ENCODE measurements at places on chromosomes 13 and 19.
A peak's percentile ranks its signal among the peaks of the same experiment; 100 is the strongest.

DNA sequence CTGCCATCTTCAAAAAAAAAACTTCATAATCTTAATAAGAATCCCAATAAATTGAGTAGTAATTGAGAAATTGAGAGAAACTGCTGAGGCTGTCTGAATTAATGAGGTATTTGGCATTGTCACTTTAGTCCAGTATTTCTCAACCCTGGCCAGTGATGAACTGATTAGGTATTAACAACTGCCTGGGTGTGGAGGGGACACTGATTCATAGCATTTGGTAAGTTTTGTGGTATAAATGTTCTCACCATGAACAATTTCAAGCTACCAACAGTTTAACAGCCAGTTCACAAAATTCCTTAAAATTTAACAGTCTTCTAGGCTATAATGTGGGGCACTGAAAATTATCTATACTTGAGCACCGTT is 18.3 kb downstream of the GPC6 start:
- no peak for DNase-seq

DNA sequence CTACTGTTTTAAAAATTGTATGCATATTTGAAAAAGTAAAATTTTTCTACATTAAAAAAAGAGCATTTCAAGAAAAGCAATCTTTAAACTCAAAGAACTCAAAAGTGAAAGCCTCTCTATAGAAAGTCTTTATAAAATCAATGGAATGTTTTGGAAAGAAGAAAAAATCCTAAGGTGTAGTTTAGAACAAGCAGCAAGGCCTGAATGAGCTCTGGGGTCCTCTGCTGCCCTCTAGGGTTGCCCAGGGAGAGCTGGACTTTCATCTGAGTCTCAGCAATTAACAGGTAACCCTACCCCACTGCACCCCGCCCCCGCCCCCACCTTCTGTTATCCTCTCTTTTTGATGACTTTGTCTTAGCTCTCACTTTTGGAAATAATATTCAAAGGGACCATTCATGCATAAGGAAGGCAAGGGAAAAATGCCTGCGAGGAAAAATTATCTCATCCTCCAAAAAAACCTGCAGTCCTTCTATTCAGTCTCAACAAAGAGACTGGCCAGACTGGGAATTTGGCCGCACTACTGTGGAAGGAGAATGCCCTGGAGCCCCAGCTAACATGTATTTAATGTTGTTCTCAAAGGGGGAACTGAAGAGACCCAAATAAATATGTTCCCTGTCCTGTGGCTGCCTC is 24.1 kb downstream of the SLC25A30 start:
- DNase-seq = peak; percentile 27

DNA sequence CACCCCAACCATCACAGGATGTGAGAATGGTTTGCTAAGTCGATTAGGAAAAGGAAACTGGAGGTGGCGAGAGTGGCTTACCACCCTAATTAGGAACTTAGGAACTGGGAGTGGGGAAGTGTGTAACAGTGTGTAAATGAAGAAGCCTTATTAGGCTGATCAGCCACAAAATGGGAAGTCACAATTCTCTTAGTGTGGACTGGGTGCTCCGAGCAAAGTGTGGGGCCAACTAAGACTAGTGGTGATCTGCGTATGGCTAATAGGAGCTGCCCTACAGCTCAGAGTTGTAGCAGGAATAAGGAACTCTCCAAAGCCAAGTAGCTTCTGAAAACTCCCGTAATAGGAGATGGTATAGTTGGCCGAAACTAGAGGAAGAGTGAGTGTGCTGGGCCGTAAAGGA is 7.6 kb downstream of the SIGLEC11 start:
- no peak for DNase-seq

DNA sequence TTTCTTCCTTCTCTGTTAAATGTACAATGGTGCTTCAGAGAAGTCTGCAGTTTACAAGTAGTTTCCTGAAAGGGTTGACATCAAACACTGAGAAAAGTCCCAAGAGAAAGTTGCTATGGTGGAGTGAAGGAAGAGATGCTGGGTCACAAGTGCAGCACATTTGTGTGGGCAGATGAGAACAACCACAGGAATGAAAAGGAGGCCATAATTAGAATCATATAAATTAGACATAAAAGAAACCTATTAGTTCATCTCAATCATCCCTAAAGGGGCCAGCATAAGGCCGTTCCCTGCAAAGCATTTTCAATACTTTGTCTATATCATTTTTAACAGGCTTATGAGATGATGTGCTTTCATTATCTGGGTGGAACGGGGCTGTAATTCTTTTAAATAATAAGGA is 359.2 kb downstream of the IRS2 start:
- DNase-seq = no peak

DNA sequence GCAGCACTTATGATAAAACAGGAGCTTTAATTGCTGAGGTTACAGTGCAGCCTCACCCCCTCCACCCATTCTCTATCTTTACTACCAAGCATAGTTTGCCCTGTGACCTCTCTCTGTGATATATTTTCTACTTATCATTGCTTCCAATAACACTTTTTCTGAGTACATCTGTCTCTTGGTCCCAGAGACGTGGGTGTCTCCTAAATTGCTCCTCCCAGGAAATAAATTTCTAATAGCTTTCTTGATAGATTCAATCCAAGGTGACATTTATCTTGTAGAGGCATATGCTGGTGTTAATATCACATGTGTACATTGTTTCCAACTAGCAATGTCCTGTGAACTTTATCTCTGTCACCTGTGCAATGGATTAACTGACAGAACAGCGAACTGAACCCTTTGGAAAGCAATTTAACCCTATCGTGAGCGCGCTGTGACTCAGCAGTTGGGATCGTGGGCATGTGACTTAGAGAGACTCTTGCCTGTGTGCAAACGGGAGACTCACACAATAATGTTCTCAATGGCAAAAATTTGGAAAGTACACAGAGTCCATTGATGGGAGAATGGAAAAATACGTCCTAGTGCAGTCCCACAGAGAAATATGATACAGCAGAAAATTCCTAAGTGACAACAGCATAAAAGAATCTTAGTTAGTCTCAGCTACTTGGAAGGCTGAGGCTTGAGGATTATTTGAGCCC is 7.0 kb upstream of the MAP2K2 start:
- no peak for DNase-seq

DNA sequence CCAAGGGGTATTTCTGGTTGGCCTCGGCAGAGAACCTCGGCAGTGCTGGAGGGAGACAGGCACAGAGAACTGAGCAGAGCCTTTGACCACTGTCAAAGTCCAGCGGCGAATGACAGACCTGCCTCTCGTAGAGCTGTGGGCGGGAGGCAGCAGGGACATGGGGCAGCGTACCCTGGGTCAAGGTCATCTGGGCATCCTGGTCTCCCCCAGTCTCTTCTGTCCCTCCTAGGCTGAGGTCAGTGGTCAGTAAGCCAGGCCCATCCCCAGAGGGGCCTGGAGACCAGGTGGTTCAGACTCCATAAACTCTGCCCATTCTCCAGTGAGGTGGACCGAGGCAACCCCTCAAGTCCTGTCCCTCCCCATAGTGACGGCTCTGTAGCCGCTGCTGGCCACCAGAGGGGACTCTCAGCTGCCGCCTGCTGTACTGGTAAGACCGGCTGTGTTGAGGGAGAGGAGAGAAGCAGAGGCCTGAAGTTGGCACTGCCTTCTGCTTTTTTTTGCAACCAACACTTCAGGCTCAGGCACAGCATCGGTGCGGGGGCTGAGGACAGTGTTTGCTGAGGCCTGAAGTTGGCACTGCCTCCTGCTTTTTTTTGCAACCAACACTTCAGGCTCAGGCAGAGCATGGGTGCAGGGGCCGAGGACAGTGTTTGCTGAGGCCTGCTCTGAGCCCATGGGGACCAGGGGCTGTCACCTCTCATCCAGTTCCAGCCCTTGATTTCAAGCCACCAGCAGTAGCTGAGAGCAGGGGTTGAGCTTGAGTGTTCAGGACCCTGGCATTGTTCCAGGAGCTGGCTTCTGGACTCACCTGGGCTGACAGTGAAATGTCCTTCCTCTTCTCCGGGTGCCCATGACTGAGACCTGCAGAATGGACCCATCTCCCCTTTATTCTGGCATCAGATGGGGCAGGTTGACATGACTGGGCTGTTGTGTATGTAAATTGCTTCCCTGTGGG is at the start of gene PGLYRP2:
TSS of gene PGLYRP2 (minus strand) at position 111 of the 955 bp plus-strand sequence. CDS start 130 bp downstream, outside the sequence.
- DNase-seq = no peak

- no peak for DNase-seq
Observed at GRCh38 chr19:1087813-1088415, 7.3 kb downstream of the POLR2E start.

GRCh38 chr19:30799865-30800755 is 427.9 kb downstream of the ZNF536 start:
- peak; percentile 29 for DNase-seq

GRCh38 chr19:34226036-34226435 is 28.3 kb upstream of the GARRE1 start:
- DNase-seq = no peak

DNA sequence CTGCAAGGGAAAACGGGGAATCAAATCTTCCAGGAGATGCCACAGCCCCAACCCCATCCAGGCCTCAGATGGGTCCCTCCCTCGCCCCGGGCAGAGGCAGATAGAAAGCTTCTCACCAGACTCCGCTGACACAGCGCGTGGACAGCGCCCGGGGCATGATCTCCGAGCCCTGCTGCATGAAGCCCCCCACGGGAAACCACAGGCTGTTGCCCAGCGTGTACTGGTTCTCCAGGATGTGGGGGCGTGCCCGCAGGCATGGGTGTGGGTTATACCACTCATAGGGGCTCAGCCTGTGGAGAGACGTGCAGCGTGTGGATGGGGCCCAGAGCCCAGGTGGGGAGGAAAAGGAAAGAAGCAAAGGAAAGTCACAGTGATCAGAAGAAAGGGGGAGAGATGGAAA is 27.2 kb upstream of the ATP1A3 start:
- no peak for DNase-seq

GRCh38 chr19:16288544-16288943 is 36.1 kb upstream of the KLF2 start:
- DNase-seq = no peak

GRCh38 chr19:38736036-38736412 is 8.2 kb downstream of the CAPN12 start:
- peak; percentile 66 for DNase-seq

GRCh38 chr13:42762917-42763316 is 18.5 kb upstream of the FAM216B start:
- no peak for DNase-seq

- DNase-seq = no peak
Observed at GRCh38 chr13:69999875-70000274, 107.8 kb upstream of the ATXN8OS start.

- no peak for DNase-seq
Observed at GRCh38 chr13:32125751-32126150, 94.2 kb downstream of the FRY start.

DNA sequence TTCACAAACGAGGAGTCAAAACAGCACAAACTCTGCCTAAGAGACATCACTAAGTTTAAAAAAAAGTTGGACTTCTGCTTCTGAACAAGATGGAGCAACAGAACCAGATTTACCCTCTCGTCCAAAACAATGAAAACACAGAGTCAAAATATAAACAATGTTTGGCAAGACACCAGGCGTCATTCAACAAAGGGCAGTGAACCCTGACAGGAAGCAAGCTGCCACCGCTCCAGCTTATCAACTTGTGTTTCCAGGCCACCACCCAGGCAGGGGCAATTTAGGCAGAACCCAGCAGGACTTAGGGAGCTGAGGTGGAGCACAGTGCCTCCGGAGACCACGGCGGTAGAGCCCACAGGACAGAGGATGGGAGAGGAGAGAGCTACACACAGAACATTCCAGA is 8.6 kb upstream of the NAPA start:
- DNase-seq = no peak

DNA sequence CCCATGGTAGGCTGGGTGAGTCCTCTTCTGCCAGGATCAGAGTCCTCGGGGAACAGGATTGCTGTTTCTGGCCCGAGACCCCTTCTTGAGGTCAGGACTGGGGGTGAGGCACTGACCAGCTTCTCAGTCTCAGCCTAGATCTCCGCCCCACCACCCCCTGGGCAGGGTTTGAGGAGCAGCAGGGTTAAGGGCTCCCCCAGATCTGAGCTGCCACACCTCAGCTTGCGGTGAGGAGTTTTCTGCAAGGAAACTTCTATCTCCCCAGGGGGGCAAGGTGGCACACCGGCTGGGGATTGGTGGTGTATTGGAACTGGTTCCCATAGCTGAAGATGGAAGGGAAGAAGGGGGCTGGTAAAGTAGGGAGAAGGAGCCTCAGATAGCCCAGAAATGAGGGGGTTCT is 19.5 kb downstream of the CHST8 start:
- DNase-seq = no peak

DNA sequence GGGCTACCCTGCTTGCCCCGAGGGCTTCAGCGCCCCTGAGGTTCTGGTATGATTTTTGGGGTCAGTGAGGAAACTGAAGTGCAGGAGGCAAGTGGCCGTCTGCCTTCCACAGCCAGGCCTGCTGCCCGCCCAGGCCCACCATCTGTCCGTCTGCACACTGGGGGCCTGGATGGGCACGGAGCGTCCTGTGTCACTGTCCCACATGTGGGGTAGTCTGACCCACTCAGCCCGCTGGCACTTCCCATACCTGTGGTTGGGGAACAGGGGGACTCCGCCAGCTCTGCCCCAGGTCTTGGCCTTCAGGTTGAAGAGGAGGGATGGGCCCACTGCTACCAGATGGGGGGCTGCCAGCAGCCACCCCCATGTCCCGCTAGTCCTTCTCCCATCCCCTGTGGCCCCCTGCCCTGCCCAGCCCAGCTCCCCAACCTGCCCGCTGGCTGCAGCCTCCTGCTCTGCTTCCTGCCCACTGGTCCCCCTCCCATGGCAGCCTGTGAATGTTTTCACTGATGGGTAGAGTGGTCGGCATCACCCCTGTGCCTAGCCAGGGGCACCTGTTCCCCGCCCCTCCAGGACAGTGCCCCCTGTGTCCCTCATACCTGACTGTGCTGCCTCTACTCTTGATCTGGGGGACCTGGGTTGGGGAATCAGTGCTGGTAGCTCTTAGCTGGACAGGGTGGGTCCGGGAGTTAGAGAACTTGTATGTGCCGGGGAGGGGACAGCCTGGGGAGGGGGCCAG is 9.5 kb downstream of the PIAS4 start:
- DNase-seq = no peak

- no peak for DNase-seq
Observed at GRCh38 chr13:68813180-68813796, 1294.3 kb upstream of the ATXN8OS start.

GRCh38 chr13:32682740-32683139 is 96.5 kb downstream of the PDS5B start:
- no peak for DNase-seq

GRCh38 chr13:103895835-103896531 is 829.8 kb upstream of the SLC10A2 start:
- no peak for DNase-seq

DNA sequence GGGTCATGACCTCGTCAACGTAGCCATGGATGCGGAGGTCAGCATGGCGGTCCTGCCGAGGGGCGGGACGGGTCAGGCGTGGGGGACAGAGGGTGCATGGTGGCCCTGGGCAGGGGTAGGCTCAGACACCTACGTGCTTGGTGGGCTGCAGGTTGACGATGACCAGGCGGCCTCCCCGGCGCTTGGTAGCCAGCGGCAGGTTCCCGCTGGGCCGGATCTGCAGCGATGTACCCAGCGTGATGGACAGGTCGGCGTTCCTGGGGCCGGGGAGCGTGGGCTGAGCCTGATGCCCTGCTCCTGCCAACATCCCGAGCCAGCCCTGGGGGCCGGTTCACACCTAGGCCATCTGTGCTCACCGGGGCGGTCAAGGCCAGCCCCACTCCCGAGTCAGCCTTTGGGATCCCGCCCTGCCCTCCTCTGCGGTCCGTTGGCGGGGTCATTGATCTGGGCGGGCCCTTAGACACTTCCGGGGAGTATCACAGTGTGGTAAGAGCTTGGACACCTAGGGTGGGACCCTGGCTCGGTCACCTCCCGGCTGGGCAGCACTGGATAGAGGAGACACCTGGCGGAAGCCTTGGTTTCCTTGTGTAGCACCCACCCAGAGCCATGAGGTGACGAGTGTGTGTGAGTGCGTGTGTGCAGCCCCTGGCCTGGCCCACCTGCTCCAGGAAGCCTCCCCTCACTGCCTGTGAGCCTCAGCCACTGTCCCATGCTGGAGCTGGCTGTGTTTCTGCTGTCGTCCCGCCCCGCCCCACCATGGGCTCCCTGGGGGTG is 7.3 kb downstream of the SIRT6 start:
- DNase-seq = no peak
